NCI-H1092 (cell line): ENCODE measurements at places on chromosomes 7 and 10.

DNA sequence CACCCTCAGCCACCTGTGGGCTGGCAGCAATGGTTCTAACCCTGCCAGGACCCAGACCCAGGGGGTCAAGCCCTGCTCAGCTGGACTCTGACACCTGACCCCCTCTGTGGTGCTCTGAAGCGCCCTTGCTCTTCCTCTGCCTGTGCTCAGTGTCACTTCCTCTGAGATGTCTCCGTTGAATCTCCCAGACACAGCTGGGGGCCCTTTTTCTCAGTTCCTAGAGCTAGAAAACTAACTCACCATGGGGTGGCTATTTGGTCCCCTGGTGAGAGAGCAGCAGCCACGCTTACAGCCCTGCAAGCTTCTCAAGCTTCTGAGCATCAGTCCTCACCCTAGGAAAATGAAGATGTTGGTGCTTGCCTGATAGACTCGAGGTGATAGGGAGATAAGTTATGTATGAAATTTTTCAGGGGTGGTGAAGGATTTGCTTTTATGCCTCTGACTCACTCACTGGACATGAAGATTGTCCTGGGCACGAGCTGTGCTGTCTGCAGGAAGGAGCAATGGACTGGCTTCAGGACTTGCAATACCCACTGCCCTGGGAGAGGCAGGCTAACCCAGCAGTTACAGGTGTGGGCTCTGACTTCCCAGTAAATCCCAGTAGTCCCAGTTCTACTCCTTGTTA lies 29.6 kb downstream of the COL13A1 start:
- no peak for DNase-seq

DNA sequence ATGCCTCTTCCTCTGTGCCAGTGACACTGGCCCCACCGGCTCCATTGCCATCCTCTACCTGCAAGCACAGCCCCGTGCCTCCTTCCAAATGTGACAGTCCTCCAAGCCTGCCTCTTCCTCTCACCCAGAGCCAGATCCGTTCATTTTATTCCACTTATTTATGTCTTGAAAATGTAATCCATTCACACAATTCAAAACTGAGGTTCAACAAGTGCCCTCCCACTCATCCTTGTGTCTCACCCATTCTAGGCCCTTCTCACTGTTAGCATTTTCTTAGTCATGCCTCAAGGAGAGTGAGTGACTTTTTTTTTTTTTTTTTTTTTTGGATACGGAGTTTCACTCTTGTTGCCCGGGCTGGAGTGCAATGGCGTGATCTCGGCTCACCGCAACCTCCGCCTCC lies 41.7 kb downstream of the FKBP6 start:
- no peak for DNase-seq

- no peak for DNase-seq
Observed at GRCh38 chr10:85408388-85408787, 958.2 kb downstream of the GRID1 start.

DNA sequence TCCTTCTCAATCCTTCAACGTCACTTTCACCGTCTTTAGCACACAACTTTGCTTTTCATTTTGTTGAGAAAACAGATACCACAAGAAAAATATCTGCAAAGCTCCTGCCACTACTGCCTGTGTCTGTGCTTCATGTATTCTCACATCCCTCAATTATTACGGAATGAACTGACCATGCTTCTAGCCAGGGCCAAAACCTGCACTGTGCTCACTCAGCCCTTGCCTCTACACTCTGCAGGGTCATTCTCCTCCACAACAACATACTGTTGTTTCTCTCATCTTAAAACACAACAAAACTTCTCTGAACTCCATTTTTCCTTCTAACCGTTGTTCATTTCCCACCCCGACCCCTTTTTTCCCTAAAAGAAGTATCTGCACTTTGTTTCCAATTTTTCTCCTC lies 29.5 kb downstream of the BMPR1A start:
- no peak for DNase-seq
